Esophagus muscularis mucosa (tissue), 4 donors: ENCODE measurements at places on chromosomes 7 and 10. TPM values are rescaled to one million over a fixed set of nuclear protein-coding genes. Genes with fewer than 3 reads are reported as not detected.

- no peak for DNase-seq
Observed at GRCh38 chr10:29533696-29534285, 101.0 kb downstream of the SVIL start.

DNA sequence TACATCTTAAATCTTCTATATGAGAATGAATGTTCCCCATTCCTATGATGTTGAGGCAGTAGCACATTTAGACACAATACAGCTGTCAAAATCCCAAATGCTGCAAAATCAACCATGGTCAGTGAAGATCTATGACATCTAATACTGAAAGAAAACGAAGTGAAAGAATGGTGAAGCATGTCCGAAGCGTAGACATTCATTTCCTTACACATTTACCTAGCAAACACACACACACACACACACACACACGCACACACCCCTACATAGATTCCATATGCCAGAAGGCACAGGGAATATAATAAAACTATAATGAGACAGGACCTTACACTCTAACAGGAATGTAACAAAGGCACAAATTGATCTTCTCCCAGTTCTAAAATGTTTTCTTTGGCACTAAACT is 32.5 kb downstream of the CCDC6 start:
- peak; percentile 10 for DNase-seq

GRCh38 chr10:124646483-124647352 is 97.5 kb downstream of the FAM53B start:
- no peak for DNase-seq

DNA sequence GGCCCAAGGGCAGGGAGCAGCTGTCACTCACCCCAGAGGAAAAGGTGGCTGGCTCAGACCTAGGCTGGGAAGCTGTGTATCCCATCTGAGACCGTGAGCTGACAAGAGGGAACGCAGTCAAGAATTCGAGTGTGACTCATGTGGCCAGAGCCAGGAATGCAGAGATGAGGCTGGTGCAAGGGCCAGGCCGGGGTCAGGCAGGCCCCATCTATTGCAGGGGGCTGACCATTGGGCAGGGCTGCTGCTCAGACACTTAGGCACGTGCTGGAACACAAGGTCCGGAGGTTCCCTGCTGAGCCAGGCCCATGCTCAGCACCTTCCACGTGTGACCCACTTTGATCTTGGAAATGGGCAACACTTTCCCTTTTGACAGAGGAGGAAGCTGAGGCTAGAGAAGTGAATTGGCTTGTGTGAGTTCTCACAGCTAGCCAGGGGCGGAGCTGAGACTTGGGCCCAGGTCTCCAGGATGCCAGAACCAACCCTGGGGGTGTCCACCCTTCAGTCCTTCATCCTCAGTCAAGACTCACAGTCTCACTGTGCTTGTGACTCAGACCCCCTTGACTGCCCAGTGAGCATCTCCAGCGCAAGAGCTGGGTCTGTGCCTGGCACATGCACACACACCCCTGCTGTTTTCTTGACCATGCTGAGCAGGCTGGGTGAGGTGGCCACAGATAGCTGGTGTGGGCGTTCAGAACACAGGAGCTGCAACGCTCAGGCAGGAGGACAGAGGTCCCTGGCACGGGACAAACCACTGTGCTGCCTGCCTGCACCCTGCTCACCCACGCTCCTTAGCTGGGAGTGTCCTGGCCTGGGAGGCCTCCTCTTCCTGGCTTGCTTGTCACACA is 47.6 kb upstream of the PPIF start:
- no peak for DNase-seq

- DNase-seq, result peak; percentile 26
Observed at GRCh38 chr10:33026422-33026821, 68.4 kb upstream of the ITGB1 start.

DNA sequence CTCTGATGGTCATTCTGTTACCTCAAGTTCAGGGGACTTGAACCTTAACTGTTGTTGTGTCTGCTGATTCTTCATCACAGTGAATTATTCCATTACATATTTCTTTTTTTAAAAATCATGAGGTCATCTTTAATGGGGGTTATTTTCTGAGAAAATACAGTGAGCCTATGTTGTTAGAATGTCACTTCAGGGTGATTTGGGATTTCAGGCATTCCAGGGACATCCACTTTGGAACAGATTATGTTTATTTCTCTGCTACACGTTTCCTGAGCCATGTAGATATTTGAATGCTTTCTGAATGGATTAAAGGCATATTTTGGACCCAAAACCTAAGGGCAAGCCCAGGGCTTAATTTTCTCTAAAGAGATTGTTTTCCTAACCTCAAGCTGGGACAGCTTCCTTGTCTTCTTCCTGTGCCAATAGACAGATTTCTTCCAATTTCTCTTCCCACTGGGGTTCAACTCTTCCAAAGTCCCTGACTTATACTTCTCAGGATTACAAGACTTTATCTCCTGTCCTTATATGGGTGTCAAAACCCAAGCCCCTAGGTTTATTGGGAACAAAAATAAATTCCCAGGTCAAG is 271.7 kb downstream of the ARHGAP12 start:
- no peak for DNase-seq

DNA sequence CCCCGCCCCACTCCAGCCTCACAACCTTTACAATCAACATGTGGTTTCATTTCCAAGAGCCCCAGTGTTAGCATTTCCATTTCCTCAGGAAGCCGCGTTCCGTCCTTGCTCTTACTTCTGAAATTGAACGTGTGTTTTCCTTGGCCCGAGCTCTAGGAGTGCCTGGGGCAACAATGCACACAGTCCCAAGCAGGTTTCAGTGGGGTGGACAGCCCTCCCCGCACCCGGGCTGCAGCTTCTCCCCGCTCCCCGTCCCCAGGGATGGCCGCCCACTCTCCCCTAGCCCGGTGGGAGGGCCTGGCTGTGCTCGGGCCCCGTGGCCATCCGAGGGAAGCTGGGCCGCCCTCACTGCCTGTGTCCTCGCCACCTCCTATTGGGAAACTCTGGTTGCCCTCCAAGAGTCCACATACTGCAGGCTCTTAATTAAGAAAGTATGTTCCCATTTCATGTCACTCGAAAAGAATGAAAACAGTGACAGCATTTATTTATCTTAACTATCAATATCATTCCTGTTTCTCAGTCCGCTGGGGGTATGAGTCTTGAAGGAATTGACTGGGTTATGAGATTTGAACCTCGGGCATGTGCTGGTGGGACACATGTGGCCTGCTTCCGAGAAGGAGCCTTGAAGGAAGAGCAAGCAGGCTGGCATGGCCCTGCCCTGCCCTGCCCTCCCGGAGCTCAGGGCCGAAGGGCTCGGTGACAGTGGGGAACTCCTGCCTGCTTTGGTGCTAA is 163.8 kb downstream of the GRK5 start:
- DNase-seq, result no peak

DNA sequence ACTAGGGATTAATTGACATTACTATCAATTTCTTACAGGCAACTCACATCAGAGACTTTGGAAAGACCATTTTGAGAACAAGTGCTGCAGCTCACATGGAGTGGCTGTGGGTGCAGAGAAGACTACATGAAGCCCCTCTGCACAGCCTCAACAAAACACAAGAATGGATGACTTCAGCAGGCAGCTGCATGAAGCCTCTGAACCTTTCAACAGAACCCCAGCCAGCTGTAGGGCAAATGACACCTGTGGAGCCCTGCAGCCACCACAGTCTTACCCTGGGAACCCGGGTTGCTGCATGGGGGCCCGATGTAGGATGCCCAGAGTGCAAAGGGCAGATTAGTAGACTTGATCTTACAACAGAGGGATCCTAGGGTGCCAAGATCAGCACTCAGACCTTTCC is 62.0 kb upstream of the CAMK2B start:
- peak; percentile 77 for DNase-seq

DNA sequence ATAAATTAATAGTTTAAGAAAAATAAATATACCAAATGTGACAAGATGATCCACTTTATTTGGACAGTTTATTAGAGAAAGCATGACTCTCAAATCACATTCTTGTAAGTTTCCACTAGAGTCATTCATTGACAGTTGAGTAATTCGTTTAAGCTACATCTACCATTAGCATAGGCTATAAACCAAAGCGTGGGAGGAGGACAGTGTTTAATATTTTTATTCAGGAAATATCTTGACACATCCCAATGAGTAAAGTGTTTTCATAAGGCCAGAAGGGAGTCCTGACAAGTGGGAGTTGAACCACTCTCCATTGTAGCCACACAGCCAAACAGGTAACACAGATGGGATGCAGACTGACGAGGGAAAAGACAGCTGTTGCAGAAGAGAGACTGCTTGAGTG is 386.5 kb upstream of the SEMA3D start:
- DNase-seq, result no peak

DNA sequence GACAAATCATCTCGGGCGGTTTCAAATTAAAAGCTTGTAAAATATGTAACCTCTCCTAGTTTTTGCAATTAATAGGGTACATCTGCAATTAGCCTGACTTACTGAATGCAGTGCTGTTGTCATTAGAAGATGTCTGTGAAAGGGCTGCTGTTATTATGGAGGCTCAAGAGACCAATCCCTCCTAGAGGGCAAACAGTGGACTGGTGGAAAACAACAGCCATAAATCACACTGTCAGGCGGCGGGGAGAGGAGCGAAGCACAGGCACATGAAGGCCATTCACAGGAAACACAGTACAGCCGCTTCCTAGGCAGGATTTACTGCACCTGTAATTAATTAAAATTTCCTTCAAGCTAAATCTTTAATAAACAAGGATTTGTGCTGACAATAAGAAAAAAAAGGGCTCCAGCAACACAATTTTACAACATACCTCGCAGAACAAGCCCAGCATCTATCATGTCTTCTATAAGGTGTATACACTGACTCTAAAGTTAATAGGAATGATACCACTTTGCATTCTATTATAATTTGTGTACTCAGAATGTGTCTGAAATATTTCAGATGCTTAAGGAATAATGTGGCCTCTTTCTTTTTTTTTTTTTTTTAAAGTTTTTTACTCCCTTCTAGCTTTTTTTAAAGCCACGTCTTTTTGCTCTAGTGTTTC is 50.7 kb downstream of the ERCC6 start:
- DNase-seq, result no peak

DNA sequence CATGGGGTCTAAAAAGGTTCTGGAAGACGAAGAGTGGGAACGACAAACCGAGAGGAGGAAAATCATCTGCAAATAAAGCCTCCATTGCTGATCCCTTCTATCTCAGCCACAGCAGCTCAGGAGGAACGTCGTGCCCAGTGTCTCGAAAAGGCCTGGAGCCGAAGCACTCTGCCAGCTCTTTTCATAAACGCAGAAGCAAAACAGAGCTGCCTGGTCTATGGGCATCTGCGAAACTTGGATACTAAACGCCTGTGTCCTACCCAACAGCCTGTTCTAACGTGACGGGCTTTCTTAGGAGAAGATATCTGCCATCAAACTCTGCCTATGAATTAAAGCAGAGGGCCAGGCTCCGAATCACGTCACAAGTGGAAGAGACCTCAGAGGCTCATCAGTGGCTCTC is 68.7 kb downstream of the GNA12 start:
- no peak for DNase-seq

DNA sequence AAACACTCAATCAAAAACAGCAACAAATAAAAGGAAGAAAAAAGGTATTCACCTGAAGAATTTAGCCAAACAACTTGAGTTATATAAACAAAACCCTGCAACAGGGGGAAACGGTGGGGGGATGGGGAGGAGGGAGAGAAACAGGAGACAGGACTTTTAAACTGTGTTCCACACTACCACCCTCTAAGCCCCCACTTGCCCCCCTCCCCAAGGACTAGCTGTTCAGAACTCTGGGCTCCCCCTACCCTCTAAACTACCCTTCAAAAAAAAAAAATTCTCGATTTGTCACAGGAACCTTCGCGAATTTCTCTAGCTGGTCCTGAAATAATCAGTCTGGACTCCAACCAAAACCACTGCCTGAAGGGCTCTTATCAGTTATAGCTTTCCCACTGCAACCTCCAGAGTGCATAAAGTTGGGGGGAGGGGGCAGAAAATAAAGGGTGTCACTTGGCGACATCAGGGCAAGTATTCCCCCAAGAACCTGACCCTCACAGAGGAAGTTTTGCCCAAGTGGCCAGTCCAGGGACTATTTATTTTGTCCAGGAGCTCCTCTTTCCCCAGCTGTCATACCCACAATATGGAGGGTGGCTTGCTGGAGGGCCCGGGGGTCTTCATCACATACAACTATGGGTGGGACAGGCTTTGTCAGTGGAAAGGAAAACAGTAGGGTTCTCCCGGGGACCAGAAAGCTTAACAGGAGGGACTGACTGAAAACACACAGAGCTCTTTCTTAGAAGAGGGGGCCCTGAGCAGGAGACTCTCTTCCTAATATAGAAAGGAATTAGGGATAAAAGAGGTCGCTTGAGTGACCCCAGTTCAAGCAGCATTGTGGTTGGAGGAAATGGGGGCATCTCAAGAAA is 1.3 kb downstream of the UBE2H start:
- no peak for DNase-seq

- no peak for DNase-seq
Observed at GRCh38 chr10:60975716-60976115, 31.7 kb upstream of the RHOBTB1 start.

- no peak for DNase-seq
Observed at GRCh38 chr7:155694851-155695250, 50.4 kb downstream of the RBM33 start.

DNA sequence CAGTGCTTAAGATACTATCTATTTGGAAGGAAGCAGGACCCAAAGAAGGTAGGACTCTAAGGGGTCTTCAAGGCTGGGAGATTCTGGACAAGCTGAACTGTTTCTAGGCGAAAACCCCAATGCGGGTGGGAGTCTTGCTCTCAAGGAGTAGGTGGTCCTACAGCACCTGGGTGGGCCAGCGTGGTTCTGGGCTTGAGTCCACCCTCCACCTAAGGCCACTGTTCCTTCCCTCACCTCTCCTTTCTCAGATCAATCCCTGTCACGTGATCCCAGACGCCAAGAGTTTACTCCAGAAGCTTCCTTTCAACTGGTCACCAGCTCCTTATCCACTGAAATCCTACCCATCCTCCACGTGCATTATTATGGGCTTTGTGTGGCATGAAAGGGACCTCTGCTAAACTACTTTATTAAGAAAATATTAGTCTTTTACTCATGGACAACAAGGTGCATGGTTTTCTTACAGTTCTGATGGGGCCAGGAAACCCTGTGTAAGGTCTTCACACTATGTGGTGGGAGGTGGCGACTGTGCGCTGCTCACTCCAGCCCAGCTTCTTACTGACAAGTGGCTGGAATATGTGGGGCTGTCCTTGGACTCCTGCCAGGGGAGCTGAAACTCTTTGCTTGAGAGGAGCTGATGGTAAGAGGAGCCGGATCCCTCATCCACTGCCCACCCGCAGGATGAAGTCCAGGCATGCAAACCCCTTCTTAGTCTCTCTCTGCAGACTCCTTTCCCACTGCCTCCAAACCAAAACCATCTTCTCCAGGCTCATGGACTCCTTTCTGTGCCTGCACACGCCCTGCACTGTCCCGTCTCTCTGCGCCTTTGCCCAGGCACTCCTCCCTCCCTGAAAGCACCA is 1.6 kb downstream of the ZNF746 start:
- no peak for DNase-seq

GRCh38 chr7:44489955-44490350 is 505 bp downstream of the NUDCD3 start:
- DNase-seq, result no peak

The PDLIM1 gene
- 40.7 TPM for total RNA-seq

The LRWD1 gene
- 32.7 TPM for total RNA-seq

The AKR1C8 gene
- not detected for total RNA-seq

The HBP1 gene
- 110 TPM for total RNA-seq

The PTN gene
- total RNA-seq, result 5.4 TPM

The PHYH gene
- 29.3 TPM for total RNA-seq
